ENCODE measurements at places on chromosomes 3 and 15.

DNA sequence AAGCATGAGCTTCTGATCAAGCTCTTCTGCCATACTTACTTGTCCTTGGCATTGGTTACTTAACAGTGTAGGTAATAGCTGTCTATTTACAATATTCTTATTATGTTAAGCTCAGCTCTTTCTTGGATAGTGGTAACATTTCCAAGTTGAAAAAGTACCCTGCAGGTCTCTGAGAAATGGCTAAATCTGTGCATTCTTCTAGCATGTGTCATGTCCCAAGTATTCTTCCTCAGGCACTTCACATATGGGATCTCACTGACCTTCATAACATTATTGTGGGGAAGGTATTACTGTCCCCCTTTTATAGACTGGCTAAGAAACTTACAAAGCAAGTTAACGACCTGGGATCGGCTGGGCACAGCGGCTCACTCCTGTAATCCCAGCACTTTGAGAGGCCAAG lies 236.1 kb downstream of the RORA start:
- no peak for DNase-seq

DNA sequence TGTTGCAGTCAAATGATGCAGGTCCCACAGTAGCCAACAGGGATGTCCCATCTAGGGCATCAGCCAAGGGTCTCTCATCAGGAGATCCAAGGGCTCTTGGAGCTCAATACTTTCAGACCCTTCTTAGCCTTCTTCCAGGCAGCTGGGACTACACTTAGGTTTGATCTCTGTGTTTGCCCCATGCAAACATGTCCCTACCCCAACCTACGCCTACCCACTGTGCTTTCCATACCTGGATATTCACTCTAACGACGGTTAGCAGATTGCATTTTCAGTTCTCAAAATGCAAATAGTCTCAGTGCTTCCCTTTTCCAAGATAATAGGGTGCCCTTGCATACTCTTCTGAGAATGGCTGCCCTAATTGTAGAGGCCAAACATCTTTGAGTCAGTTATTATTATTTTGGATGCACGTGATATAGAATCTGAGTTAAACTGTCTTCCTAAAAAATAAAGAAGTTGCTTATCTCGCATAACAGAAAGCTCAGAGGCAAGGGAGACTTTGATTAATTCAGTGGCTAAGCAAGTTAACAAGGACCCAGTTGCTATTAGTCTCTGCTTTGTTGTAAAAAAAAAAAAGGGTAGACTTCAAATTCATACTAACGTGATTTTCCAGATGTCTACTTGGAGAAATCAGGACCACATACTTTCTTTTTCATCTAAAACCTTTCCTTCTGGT lies 1.0 kb upstream of the CEP70 start:
- no peak for DNase-seq

DNA sequence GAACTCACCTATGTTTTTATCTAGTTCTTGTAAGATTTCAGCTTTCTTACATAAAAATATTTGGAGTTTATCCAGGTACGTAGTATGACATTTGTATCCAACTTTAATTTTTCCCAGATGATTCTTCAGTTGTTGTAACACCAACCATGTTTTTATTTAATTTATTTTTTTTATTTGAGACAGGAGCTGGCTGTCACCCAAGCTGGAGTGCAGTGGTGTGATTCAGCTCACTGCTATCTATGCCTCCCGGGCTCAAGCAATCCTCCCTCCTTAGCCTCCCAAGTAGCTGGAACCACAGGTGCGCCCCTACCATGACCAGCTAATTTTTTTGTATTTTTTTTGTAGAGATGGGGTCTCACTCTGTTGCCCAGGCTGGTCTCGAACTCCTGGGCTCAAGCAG lies 6.6 kb downstream of the XYLB start:
- peak; percentile 37 for DNase-seq

GRCh38 chr15:31342781-31343626 lies 16.4 kb downstream of the KLF13 start:
- DNase-seq, result peak; percentile 75

DNA sequence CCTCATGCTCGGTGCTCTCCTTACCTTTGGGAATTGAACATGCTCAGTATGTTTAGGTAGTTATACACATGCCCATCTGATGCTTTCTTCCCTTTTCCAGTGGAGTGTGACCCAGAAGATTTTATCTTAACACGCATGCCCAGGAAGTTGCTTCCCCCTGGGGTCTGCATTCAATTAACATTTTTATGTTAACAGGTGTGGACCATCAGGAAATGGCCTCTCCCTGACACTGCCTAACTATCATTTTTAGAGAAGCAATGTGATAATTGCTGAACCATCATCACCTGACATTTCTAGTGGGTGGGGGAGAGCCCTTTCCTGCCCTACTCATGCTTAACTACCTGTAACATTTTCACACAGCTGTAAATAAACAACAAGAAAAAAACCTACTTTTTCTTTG lies 55.1 kb upstream of the TGFBR2 start:
- no peak for DNase-seq

DNA sequence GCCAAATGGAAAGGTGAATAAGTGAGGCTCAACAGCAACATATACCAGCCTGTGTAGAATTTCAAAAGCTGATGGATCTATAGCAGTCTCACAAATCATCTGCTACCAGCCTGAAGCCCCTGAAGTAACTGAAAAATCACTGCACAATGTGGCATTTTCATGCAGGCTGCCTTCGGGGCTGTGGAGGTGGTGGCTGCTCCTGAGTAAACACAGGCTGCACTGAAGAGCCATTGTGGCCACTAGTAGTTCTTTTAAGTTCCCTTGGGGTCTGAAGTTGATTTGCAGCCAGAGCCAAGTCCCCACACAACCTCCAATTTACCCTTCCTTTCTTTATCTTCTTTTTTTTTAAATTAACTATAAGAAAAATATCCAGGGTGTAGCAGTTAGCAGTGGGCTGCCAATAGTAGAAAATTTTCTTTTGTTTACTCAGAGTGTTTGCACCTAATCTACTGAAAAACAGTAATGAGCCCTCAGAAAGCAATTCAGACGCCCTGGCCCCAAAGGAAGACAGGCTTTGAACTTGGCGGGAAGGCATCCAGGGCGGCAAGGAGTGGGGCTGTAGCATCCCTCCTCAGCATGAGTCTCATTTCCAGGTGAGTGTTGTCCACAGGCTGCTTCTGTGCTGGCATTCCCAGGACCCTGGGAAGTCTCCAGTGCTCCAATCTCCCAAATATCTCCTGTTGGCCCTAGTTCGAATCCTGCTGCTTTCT lies 13.3 kb upstream of the SUSD5 start:
- no peak for DNase-seq

DNA sequence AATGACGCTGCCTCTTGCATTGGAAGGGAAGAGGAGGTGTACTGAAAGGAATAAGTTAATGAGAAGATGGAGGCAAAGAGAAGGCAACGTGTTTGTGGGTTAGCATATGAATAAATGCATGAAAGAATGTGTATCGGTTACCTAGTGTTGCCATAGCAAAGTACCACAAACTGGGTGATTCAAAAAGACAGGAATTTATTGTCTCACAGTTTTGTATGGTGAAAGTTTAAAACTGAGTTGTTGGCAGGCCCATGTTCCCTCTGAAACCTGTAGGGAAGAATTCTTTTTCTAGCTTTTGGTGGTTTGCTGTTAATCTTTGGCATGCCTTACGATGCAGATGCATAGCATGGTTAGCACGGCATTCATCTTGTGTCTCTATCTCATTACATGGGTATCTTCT lies 729.9 kb downstream of the MECOM start:
- no peak for DNase-seq

GRCh38 chr3:11953778-11954177 lies 50.4 kb upstream of the SYN2 start:
- DNase-seq, result peak; percentile 9

- DNase-seq, result no peak
These were observed 82.3 kb downstream of the ARPP21 start for GRCh38 chr3:35721628-35722027.

DNA sequence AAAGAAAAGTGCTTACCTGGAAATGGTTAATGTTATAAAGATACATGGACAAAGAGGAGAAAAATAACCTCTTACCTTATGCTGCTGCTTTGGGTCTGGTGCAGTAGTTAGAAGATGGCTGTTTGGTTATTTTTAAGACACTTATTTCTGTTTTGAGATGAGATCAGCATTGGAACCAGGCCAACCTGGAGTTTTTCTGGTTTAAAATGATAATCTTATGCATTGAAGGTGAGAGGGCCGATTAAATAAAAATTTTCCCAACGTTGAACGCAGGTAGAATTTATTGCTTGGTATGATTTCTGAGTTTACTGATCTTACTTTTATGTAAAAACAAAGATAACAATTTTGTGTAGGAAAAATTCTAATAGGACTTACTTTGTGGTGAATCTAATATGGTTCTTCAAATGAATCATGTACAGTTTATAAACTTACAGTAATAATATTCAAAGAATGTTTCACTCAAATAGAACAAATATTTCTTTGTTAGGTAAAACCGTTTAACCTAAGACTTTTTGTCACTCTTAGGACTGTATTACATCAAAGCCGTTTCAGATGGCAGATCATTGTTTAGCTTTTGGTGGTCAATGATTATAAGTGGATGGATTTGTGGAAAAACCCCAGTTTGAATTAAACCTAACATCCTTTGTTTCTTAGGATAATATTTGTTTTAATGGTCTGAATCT lies 14.9 kb downstream of the UBE2E2 start:
- no peak for DNase-seq

- DNase-seq, result no peak
These were observed 37.0 kb upstream of the CORO2B start for GRCh38 chr15:68541743-68542142.

DNA sequence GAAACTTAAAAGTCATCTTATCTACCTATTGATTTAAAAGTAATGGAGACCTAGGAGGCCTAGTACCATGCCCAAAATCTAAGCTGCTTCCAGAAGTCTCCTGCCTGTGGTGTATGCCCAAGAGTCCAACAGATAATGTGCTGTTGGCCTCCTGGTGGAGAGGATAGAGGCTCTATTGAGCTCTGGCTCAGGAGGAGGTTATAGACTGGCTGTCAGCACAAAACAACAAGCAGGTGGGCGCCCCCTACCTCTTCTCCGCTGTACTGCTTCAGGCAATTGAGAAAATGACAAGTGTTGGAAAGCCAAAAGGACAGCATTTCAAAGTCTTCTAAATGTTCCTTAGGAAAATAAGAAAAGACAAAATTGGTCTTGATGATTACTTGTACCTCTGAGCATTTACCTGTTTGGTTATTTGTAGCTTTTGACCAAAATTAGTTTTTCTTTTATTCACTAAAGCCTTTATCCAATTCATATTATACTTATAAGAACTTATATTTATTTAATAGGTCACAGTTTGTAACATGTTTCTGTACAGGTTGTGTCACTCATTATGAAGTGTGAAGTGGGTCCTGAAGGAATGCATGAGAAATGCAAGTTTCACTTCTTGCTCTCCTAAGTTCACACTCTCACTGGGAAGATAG lies 17.2 kb upstream of the GNB5 start:
- DNase-seq, result peak; percentile 87

GRCh38 chr3:42547401-42547945 lies 34.3 kb downstream of the SEC22C start:
- peak; percentile 85 for DNase-seq

DNA sequence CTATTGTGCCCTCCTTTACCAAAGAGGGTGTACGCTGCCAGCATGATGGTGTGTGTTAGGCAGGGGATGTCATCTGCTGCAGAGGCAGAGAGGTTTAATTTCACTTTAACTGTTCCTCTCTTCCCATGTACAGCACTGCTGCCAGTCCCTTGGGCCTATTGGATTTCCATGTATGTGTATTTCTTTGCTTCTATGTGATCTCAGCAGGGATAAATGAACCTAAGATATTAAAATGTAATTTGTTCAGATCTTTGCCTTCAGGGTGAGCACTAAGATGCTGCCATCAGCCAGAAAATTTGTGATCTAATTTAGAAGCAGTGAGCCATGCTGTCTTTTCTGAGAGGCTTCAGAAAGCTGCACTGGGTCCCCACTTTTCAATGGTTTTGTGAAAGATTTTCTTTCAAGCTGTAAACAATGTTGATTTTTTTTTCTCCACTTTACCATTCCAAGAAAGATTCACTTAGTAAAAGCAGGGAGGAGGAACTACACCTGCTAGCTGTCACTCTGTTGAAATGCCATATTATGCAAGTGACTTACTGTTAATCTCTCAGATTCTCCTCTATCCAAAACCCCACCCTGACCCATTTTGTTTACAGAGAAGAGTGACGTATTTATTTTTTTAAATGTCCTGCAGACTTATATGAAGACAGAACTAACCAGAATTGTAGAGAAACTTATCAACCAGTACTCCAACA lies 261.9 kb downstream of the TBL1XR1 start:
- DNase-seq, result no peak

DNA sequence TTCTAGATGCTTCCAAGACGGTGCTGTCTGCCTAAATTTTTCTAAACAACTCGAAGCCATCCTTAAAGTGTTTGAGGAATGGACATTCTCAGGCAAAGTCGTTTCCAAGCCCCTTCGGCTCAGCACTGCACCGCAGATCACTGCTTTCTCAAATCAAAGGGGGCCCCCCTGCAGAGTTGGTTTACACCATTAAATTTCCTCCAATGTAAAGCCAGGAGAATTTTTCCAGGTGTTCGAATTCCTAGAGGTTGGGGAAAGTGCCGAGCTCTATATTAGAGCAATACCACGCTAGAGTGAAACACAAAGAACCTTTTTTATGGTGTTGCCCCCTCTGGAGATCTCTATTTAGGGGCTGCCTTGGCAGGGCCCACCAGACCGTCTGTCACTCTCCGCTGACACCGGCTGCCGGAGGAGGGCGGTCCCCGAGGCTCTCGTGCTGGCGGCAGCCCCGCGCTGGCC lies 277.9 kb upstream of the NR2F2 start:
- DNase-seq, result no peak

DNA sequence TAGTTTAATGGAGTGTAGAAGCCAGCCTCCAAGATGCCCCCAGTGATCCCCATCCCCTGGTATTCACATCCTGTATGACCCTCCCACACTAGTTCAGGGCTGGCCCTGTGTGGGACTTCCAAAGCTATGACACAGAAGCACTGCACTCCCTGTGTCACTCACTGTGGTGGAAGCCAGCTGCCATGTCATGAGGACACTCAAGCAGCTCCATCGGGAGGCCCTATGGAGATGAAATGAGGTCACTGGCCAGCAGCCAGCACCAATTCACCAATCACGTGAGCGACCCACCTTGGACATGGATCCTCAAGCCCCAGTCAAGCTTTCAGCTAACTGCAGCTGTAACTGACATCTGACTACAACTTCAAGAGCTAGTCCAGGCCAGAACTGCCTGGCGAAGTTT lies 3.9 kb upstream of the ACAN start:
- DNase-seq, result no peak

- DNase-seq, result no peak
These were observed 7.8 kb upstream of the UBP1 start for GRCh38 chr3:33447958-33448357.

DNA sequence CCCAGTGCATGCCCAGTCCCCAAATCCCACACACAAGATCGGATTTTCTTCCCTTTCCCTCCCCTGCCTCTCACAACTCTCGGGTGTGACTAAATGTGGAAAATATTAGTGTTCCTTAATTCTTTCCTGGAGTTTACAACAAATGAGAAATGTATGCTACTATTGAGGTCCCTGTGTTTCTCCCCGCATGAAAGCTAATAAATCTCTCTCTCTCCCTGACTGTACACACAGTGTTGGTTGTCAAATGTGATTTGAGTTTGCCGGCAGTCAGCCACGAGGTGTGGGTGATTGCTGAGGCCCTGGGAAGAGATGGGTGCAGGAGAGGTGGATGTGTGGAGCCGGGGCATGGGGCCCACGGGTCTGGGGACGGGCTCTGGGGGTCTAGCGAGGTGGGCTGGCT lies 161.4 kb upstream of the IQSEC1 start:
- DNase-seq, result no peak
